ENCODE measurements at places on chromosomes 4 and X.

GRCh38 chr4:121998024-121998423, 46.2 kb upstream of the TRPC3 start:
- peak; percentile 31 for DNase-seq

DNA sequence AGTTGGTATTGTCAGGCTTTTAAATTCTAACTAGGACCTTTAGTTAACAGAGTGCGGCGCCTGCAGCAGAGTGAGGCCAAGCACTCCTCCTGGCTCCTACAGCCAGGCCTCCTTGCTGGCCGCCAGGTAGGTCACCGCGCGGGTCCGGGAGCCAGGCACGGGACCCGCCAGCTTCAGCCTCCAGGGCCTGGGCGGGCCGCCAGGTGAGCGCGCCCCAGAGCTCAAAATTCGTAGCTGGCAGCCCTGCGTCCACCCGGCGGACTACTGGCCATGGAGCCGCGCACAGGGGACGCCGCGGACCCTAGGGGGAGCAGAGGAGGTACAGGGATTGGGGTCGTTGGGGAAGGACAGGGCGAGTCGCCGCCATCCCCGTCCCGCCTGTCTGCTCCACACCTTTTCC, at the start of gene MAGIX:
MAGIX (plus strand) TSS at position 139 of the 400 bp plus-strand sequence; CDS start at position 271, 132 bp downstream.
- DNase-seq = no peak

DNA sequence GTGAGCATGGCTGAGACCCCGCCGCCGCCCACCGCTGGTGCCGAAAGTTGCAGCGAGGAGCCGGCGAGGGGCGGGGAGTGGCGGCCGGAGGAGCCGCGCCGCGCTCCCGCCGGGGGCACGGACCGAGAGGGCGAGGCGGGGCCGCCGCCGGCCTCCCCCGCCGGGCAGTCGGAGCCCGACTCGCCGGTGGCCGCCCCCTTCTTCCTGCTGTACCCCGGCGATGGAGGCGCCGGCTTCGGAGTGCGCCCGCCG, 16.5 kb downstream of the UTP3 start:
- DNase-seq = no peak

DNA sequence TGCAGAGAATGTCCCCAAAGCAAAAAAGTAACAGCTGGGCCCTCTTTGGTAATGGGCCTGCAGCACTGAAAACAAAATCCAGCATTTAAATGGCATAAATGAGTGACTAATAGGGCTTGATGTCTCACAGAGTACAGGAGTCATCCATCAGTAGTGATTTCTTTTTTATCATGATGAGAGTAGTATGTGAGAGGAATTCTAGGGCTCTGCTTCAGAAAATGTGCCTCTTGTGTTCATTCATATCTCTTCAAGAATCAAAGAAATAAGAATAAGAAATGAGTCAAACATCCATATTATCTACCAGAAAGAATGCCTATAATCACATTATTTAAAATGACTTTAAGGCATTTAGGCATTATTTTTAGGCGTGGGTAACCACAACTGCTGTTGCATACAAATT, 792.9 kb upstream of the HTR2C start:
- DNase-seq = no peak

DNA sequence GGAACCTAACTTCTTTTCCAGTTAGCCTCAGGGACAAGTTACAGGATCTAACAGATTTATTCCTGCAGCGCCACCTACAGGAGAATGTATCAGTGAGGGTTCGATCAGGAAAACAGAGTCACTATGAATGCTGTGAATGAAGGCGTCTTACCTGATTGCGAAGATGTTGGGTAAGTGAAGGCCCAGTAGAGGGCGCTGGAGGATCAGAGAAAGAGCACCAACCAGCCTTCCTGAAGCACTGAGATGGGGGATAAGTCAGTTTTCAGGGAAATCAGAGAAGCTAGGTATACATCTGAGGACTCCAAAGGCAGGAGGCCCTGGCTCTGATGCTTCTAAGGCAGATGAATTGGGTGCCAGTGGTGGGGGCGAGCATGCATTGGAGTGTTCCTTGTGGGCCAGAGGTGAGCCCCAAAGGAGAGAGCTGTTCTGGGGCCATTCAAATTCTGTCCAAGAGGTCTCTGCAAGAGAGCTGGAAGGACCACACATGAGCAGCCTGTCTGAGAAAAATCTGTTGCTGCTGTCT, 169.9 kb upstream of the AADAT start:
- peak; percentile 80 for DNase-seq

GRCh38 chrX:131837325-131837724, 185.8 kb upstream of the STK26 start:
- DNase-seq = no peak

DNA sequence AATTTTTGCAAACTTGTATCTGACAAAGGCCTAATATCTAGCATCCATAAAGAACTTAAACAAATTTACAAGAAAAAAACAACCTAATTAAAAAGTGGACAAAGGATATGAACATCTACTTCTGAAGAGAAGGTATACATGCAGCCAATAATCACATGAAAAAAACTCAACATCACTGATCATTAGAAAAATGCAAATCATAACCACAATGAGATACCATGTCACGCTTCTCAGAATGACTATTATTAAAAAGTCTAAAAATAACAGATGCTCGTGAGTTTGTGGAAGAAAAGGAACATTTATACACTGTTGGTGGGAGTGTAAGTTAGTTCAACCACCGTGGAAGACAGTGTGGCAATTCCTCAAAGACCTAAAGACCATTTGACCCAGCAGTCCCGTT, 24.0 kb downstream of the CEP44 start:
- DNase-seq = no peak

DNA sequence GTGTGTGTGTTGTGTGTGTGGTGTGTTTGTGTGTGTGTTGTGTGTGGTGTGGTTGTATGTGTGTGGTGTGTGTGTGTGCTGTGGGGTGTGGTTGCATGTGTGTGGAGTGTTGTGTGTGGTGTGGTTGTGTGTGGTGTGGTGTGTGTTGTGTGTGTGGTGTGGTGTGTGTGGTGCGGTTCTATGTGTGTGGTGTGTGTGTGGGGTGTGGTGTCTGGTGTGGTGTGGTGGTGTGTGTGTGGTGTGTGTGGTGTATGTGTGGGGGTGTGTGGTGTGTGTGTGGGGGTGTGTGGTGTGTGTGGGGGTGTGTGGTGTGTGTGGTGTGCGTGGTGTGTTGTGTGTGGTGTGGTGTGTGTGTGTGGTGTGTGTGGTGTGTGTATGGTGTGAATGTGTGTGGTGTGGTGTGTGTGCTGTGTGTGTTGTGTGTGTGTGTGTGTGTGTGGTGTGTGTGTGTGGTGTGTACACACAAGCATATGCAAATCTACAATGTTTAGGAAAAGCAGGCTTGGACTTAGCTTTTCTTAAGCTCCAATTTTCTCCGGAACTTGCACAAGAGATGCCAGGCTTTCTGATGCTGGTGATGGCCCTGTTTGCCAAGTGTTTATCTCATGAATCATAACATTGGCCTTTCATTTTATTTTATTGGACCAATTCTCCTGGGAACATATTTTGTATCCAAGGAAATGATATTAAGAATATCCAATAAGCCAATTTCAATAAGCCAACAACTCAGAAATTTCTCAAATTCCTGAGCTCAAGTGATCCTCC, 148.7 kb downstream of the SPATA18 start:
- no peak for DNase-seq

GRCh38 chrX:120456973-120457372, 12.1 kb downstream of the LAMP2 start:
- no peak for DNase-seq

GRCh38 chr4:114998316-114998715, 115.1 kb downstream of the NDST4 start:
- DNase-seq = peak; percentile 22

DNA sequence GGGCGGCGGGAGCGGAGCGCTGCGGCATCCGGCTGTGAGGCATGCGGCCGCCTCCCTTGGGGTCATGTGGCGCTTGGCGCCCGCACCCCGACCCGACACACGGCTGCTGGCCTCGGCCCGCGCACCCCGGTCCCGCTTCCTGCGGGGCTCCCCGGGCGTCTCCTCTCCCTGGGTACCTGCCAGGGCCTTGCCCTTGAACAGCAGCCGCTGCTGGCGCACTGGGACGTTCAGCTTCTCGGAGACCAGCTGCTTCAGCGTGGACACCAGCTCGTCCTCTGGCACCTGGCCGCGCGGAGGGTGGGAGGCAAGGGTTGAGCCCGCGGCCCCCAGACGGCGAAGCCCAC, 391 bp downstream of the UBL4A start:
- peak; percentile 26 for DNase-seq

- peak; percentile 3 for DNase-seq
These were observed 103.6 kb upstream of the ADGRG2 start for GRCh38 chrX:19225909-19226308.

DNA sequence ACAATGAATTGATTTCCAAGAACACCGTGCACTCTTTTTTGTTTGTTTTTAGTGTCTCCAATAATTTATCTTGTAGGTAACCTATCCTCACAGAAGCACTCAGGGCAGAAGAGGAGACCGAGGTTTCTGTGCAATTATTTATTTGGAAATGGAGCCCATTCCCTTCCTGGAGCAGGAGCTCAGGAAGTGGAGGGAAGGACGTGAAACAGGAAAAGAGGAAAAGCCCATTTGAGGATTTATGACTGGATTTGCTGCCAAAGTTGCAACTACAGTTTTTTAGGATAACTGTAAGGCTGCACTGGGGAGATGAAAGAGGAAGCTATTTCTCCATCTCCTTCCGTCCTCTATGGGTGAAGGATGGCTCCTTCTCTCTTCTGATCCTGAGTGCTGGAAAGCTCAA, 31.7 kb upstream of the MXRA5 start:
- no peak for DNase-seq

GRCh38 chr4:151469970-151470369, 61.0 kb downstream of the FHIP1A start:
- DNase-seq = no peak

DNA sequence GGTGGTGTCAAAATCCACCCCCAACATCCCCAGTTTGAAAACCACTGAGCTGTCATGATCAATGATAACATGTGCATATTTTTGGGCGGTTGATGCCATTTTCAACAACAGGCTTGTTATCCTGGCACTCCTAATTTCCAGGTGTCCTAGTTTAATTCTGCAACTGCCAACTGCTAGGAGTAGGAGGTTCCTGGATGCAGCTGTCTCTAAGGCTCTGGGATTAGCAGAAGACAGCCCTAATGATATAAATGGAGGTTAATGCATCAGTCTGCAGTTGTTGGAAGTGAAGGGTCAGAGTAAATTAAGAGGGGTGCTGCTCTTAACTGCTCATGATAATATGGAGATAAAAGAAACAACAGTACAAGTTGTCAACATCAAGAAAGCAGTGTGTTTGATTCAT, 23.8 kb downstream of the ARFIP1 start:
- DNase-seq = peak; percentile 5

DNA sequence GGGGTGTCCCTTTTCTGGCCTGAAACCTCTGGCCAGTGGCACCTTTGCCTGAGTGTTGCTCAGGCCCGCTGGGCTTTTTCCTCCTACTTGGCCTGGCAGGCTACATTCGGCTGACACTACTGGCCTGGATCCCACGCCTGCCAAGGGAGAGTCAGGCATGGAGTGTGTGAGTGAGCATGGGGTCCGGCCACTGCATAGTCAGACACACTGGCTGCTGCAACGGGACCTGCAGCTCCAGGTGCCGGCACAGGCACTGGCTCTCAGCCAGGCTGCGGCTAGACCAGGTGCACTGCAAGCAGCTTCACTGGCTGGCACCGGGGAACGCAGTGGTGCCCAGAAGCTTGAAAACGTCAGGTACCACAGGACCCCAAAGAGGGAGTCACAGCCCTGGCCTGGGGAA, 434.9 kb downstream of the ARHGAP24 start:
- DNase-seq = no peak

DNA sequence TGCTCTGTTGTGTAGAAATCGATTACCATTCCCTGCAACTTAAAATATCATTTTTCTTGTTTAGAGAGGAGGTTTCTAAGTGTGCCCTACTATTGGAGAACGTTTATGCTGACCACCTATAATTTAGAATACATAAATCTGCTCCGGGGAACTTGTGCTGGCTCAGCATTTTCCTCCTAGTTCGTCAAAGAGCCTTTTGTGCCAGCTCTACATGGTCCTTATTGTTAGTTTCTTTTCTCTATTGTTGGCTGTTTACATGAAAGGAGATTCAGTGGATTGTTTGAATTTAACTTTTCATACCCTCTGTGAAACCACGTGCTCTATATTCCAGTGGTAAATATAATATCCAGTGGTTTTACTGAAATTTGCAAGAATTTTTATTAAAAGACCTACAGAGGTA, 53.4 kb upstream of the ATP8A1 start:
- DNase-seq = no peak

GRCh38 chrX:138020941-138021340, 455.0 kb downstream of the ZIC3 start:
- peak; percentile 30 for DNase-seq

GRCh38 chr4:84874619-84875018, 91.9 kb downstream of the WDFY3 start:
- no peak for DNase-seq

DNA sequence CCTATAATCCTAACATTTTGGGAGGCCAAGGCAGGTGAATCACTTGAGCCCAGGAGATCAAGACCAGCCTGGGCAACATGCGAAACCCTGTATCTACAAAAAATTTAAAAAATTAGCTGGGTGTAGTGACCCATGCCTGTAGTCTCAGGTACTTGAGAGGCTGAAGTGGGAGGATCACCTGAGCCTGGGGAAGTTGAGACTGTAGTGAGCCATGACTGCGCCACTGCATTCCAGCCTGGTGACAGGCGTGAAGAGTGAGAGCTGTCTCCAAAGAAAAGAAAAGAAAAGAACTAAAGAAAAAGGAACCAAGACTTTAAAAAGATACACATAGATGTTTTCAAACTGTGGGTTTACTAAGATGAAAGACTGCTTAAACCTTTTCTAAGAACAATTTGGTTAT, 129.0 kb downstream of the SPCS3 start:
- DNase-seq = no peak

GRCh38 chrX:23773601-23774175, 9.3 kb upstream of the SAT1 start:
- DNase-seq = no peak

- DNase-seq = no peak
These were observed 22.1 kb downstream of the DGKK start for GRCh38 chrX:50448565-50448964.

DNA sequence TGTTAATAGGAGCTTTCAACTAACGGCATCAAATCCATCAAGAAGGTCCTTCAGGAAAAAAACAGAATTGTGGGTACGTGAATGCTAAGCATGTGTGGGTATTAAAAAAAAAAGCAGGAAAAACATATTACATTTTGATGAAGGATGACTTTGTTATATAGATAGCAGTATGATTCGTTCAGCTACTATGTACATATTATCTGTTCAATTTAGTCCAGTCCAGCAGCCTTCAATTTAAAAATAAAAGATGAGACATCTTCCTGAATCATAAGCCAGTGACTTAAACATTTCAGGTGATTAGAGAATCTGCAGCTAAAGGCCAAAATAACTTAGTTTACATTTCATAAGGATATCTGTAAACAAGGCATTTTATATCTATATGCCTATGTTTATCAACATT, 63.4 kb downstream of the LCORL start:
- DNase-seq = no peak

- DNase-seq = peak; percentile 0
These were observed 61.8 kb downstream of the BRWD3 start for GRCh38 chrX:80747832-80748231.

DNA sequence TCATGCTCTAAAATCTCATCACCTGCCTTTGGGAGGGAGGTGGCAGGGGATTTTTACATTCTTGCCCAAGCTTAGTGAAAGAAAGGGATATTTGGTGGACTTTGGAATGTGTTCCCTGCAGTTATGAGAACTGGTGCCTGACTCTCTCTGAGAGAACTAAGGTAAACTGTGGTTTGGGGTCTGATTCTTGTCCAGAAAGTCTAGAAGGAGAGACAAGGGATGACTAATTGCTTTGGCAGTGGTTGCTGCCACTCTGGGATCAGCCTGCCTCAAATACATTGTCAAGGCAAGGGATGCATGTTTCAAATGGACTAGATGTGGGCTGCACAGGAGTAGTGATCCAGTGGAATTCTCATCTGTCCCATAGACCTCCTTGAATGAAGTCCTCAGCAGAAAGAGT, 115.2 kb downstream of the DDIT4L start:
- DNase-seq = no peak

- DNase-seq = no peak
These were observed 35.5 kb downstream of the AMER1 start for GRCh38 chrX:64169988-64170387.

Measured in SJCRH30 (cell line).